ENCODE measurements at places on chromosomes 16 and 17. TPM values are rescaled to one million over a fixed set of nuclear protein-coding genes. Genes with fewer than 3 reads are reported as not detected.

KRTAP9-2 gene
- not detected for total RNA-seq

HBM gene
- not detected for total RNA-seq

CBFA2T3 gene
- 8.9 TPM for total RNA-seq

KRTAP2-2 gene
- total RNA-seq: not detected

YBX2 gene
- 0.37 TPM for total RNA-seq

ARHGAP44 gene
- total RNA-seq: 29.9 TPM

ZG16 gene
- not detected for total RNA-seq

CRHR1 gene
- total RNA-seq: not detected

MYO15B gene
- total RNA-seq: 125 TPM

AOC3 gene
- 56.6 TPM for total RNA-seq

DNA sequence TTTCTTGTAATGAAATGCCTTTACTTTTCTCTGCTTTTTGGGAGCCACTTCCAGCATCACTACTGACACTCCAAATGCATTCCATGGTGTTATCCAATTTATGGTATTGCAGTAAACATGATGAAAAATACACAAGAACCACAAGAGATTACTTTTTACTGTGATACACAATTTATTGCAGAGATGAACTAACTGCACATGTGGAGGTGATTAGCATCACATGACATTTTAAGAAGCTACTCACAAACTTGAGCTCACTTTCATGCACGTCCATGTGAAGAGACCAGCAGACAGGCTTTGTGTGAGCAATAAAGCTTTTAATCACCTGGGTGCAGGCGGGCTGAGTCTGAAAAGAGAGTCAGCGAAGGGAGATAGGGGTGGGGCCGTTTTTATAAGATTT, 780.5 kb upstream of the GOT2 start:
- no peaks in the 10 kb centered on the region for H3K4me1 ChIP-seq
- no peaks in the 10 kb centered on the region for H3K27me3 ChIP-seq
- no peaks in the 10 kb centered on the region for H3K36me3 ChIP-seq
- no peak overlapping the region for H3K4me3 ChIP-seq
- DNase-seq: no peak
- H3K27ac ChIP-seq: no peak overlapping the region

GRCh38 chr16:89135971-89136765, 35.4 kb upstream of the CDH15 start:
- no peaks in the 10 kb centered on the region for H3K27me3 ChIP-seq
- no peaks in the 10 kb centered on the region for H3K4me1 ChIP-seq
- DNase-seq: peak; percentile 70

DNA sequence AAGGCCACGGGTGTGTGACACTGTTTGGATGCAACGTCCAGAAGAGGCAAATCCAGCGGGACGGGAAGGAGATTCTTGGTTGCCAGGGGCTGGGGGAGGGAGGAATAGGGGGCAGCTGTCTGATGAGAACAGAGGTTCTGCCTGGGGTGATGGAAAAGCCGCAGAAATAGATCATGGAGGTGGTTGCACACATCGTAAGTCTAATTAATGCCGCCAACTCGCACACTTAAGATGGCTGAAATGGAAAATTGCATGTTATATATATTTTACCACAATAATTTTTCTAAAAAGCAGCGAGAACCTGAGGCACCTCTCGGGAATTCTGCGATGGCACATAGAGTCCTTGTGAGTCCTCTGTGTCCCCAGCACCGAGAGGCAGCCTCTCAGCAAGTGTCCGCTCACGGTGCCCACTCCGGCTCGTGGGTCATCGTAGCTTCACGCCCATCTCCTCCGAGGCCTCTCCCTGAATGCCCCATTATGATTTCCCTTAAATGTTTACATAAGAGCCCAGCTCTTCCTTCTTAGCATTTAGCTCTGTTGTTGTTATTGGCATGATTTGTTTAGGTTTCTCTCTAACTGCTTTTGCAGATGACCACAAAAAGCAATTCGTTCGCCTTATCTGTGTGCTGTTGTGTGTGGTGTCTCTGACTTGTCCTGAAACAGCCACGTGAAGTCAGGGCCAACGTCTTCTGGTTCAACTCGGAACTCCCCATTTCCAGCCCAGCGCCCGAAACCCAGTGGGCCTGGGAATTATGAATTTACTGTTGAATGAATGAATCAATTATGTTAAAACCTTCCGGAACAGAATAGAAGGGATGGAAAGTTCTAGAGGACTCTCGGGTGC, 7.7 kb downstream of the WFDC1 start:
- H3K4me1 ChIP-seq: no peaks in the 10 kb centered on the region
- no peak overlapping the region for H3K4me3 ChIP-seq
- H3K27ac ChIP-seq: peak overlapping the region; percentile 60
- H3K27me3 ChIP-seq: no peaks in the 10 kb centered on the region
- no peaks in the 10 kb centered on the region for H3K36me3 ChIP-seq

GRCh38 chr17:33072421-33073161, 80.9 kb downstream of the SPACA3 start:
- H3K4me3 ChIP-seq: no peak overlapping the region
- DNase-seq: no peak
- no peaks in the 10 kb centered on the region for H3K36me3 ChIP-seq
- peaks cover 31% of the 10 kb centered on the region for H3K27me3 ChIP-seq
- H3K27ac ChIP-seq: no peak overlapping the region

DNA sequence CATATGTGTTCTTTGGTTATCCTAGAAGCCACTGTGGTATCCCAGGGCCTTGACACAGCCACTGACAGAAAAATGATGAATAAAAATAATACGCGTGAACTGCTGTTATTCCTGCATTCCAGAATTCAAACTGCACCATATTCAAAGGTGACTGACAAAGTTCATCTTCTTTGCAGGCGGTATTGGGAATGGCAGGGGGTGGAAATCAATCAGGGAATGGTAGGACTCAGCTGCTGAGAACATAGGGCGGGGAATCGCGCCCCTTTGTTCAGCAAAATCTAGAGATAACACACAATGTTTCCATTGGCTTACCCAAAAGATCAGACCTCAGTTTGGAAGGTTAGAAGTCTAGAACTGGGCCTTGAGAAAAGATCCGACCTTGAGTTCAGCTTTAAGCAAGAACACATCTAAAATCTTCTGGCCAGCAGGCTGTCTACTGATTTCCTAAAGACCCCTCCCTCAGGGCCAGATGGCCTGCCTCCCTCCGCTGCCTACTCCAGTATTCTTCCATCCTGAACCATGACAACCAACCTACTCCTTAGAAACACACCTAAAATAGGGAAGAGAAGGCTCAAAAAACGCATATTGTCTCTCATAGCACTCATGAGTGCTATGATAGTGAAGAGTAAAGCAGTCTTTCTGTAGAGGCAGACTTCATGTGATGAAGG, 34.1 kb downstream of the CDK5R1 start:
- no peak overlapping the region for H3K4me3 ChIP-seq
- DNase-seq: no peak
- peaks cover 36% of the 10 kb centered on the region for H3K27me3 ChIP-seq
- peaks cover 17% of the 10 kb centered on the region for H3K4me1 ChIP-seq

DNA sequence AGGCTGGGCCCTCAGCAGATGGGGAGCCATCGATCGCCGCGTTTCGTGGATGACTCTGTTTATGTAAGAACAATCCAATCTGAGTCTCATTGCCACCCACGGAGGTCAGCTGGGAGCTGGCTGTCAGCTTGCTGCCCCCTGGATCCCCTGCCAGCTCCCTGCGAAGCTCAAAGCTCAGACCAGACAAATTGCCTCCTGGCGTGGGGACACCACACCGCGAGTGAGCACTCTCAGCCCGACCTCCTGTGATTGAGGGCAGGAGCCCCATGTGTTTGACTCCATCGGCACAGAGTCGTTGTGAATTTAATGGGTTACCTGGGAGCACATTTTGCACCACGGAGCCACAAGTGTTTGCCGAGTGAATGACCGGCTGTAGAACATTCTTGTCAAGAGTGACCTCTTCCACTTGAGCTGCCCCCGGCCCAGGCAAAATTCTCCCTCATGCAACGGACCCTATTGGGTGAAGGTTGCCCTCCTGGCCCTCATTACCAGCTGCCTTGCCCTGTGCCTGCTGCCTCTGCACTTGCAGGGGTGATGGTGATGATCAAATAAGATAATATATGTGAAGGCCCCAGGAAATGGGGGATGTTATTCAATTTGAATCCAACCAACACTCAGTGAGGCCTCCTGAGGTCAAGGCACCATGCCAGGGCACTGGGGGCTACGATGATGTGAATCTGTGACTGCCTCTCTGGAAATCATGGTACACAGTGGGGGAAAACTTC, 7.6 kb upstream of the GFAP start:
- DNase-seq: no peak
- H3K36me3 ChIP-seq: no peaks in the 10 kb centered on the region
- no peak overlapping the region for H3K4me3 ChIP-seq
- H3K27me3 ChIP-seq: peaks cover 33% of the 10 kb centered on the region

GRCh38 chr17:28929787-28930186, 21.5 kb downstream of the PHF12 start:
- no peaks in the 10 kb centered on the region for H3K27me3 ChIP-seq
- H3K4me1 ChIP-seq: peaks cover 42% of the 10 kb centered on the region
- H3K36me3 ChIP-seq: no peaks in the 10 kb centered on the region
- H3K27ac ChIP-seq: no peak overlapping the region

DNA sequence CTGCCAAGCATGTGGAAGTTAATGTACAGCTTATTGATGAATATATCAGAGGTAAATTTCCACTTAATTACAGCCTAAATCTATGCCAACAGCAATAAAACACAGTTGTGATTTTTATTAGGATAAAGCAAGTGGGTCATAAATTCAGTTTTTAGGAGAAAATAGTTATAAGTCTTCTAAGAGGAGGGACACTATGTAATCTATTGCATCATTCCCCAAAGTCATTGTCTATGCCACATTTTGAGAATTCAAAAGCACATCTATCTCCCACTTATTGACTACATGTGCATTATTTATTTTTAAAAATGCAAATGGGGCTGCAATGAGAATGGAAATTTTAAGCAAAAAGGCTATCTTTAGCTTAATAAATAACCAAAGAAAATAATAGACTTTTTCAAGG, 23.7 kb upstream of the NSRP1 start:
- H3K4me3 ChIP-seq: no peak overlapping the region
- H3K36me3 ChIP-seq: no peaks in the 10 kb centered on the region
- peaks cover 9% of the 10 kb centered on the region for H3K4me1 ChIP-seq
- no peak overlapping the region for H3K27ac ChIP-seq
- peaks cover 6% of the 10 kb centered on the region for H3K27me3 ChIP-seq

- no peak for DNase-seq
- no peaks in the 10 kb centered on the region for H3K36me3 ChIP-seq
- no peak overlapping the region for H3K27ac ChIP-seq
Measured at GRCh38 chr16:14314116-14314515, 243.0 kb downstream of the MRTFB start.

GRCh38 chr17:56822725-56823124, 11.0 kb downstream of the C17orf67 start:
- no peak overlapping the region for H3K4me3 ChIP-seq
- H3K36me3 ChIP-seq: no peaks in the 10 kb centered on the region
- no peak for DNase-seq

DNA sequence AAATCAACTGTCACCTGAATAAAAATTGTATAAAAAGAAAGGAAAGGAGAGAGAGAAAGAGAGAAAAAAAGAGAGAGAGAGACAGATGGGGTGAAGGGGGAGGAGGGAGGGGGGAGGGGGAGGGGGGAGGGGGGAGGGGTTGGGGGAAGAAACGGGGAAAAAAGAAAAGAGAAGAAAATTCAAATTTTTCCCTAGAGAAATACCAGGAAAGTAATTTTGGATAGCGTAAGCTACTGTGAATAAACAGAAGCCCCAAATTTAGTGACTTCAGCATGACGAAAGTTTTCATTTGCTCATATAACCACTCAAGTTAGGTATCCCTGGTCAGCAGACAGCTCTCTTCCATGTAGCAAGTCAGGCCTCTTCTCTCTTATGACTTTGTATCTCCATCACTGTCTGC, 289.4 kb upstream of the MYOCD start:
- no peak overlapping the region for H3K27ac ChIP-seq
- DNase-seq: no peak
- no peaks in the 10 kb centered on the region for H3K4me1 ChIP-seq

- no peak for DNase-seq
- H3K27ac ChIP-seq: no peak overlapping the region
- peaks cover 48% of the 10 kb centered on the region for H3K4me1 ChIP-seq
- no peaks in the 10 kb centered on the region for H3K36me3 ChIP-seq
- no peak overlapping the region for H3K4me3 ChIP-seq
- no peaks in the 10 kb centered on the region for H3K27me3 ChIP-seq
Measured at GRCh38 chr17:83192161-83192788, 112.9 kb downstream of the METRNL start.

DNA sequence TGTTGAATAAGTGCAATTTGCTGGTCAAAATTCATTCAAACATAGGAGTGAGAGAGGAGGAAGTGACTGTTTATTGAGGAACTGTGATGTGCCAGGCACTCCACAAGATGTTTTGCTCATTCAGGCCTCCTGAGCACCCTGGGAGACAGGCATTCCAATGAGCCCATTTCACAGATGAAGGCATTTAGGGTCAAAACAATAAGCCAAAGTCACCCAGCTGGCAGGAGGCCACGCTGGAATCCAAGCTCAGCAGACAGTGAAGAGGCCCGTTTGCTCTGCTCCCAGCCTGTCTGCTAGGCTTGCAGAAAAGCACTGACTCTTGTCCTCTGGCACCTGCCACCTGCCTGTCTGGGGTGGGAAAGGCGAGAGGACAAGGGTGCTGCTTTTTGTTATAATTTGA, 10.1 kb upstream of the SLC25A39 start:
- DNase-seq: no peak
- H3K36me3 ChIP-seq: no peaks in the 10 kb centered on the region
- H3K27me3 ChIP-seq: no peaks in the 10 kb centered on the region
- H3K4me1 ChIP-seq: peaks cover 68% of the 10 kb centered on the region
- no peak overlapping the region for H3K4me3 ChIP-seq
- H3K27ac ChIP-seq: peak overlapping the region; percentile 17

GRCh38 chr17:8724451-8724850, 20.2 kb downstream of the CCDC42 start:
- no peaks in the 10 kb centered on the region for H3K27me3 ChIP-seq
- H3K4me3 ChIP-seq: no peak overlapping the region
- no peak for DNase-seq

DNA sequence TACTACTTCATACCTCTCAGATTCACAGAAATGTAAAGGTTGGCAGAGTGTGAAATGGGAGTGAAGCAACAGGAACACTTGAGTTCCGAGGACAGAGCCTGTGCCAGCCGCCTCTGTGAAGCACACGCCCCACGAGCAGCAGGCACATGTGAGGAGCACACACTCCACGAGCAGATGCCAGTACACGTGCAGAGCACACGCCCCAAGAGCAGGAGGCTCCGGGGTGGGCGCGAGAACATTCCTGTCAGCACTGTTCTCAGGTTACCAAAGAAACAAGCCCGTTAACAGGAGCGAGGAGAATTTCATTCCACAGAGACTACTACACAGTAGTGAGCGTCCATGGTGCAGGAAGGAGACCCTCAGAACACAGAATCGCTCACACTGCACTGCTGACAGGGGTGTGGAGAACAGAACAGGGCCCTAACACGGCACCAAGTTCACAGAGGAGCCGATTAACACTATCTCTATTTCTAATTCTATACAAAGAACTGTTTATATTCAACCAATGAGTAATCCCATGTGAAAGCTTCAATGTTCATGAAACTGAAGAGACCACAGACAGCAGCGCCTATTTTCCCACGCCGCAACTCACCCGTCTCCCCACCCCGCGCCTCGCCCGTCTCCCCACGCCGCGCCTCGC, 40.1 kb downstream of the KLHDC4 start:
- peaks cover 3% of the 10 kb centered on the region for H3K4me1 ChIP-seq
- H3K27ac ChIP-seq: no peak overlapping the region
- peak; percentile 24 for DNase-seq

GRCh38 chr17:40597156-40597555, 31.9 kb upstream of the CCR7 start:
- H3K36me3 ChIP-seq: no peaks in the 10 kb centered on the region
- no peak overlapping the region for H3K4me3 ChIP-seq
- DNase-seq: no peak
- H3K27ac ChIP-seq: no peak overlapping the region
- H3K27me3 ChIP-seq: no peaks in the 10 kb centered on the region
- no peaks in the 10 kb centered on the region for H3K4me1 ChIP-seq

Data from left lung (tissue), 14 donors.